Activated CD8-positive, alpha-beta T cell treated with anti-CD3 and anti-CD28 coated beads for 36 hours (primary cell): ENCODE measurements at places on chromosomes 3 and 15. TPM values are rescaled to one million over a fixed set of nuclear protein-coding genes. Genes with fewer than 3 reads are reported as not detected.

Gene MRPL46
- total RNA-seq = 35.0 TPM

Gene MUC4
- 0.31 TPM for total RNA-seq

Gene SCN11A
- total RNA-seq = not detected

Gene CEMIP
- total RNA-seq = not detected

Gene ARGFX
- not detected for total RNA-seq

Gene LRRIQ4
- total RNA-seq = not detected

Gene SSUH2
- 0.11 TPM for total RNA-seq

Gene CFAP20DC
- total RNA-seq = 1.4 TPM

Gene CCR8
- 0.56 TPM for total RNA-seq

Gene CAV3
- total RNA-seq = not detected

Gene ARF4
- total RNA-seq = 52.0 TPM

Gene NRG4
- not detected for total RNA-seq

DNA sequence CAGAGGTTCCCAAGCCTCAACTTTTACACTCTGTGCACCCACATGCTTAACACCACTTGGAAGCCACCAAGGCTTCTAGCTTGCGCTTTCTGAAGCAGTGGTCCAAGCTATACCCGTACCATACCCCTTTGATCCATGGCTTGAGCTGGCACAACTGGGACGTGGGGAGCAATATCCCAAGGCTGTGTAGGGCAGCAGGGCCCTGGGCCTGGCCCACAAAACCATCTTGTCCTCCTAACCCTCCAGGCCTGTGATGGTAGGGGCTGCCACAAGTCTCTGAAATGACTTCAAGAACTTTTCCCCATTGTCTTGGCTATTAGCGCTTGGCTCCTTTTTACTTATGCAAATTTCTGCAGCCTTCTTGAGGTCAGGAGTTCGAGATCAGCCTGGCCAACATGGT is 16.0 kb upstream of the PSMA4 start:
- H3K27me3 ChIP-seq = no peaks in the 10 kb centered on the region
- H3K4me1 ChIP-seq = no peaks in the 10 kb centered on the region
- H3K27ac ChIP-seq = no peak overlapping the region
- DNase-seq = no peak
- no peak overlapping the region for H3K4me3 ChIP-seq

DNA sequence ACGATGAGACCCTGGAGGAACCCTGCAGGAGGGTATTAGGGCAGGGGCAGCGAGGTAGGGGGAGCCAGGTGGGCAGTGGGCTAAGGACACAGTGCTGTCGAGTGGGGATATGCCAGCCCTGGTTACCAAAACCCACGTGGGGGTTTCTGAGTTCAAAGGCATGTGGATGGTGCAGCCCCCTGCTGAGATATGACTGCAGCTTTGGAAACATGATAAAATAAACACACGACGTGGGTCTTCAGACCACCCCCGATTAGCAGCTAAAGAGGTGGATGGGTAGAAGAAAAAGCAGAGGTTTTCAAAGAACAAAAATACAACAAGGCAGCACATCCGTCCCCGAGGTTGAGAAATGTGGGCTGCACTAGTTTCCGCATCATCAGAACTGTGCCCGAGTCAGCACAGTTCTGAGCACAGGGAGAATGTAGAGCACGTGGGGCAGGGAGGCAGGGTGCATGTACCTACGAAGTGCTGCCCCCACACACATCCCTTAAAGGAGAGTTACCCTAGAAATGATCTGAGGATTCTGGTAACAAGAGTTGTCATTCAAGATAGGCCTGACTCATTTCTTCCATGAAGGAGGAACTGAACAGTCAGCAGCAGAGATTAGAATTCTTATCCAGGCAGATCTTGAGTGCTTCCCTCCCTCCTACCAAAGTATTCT is 121.3 kb downstream of the RPLP1 start:
- DNase-seq = peak; percentile 85
- H3K36me3 ChIP-seq = no peaks in the 10 kb centered on the region
- H3K4me1 ChIP-seq = peaks cover 32% of the 10 kb centered on the region
- H3K27me3 ChIP-seq = no peaks in the 10 kb centered on the region
- H3K4me3 ChIP-seq = no peak overlapping the region
- H3K27ac ChIP-seq = peak overlapping the region; percentile 50

DNA sequence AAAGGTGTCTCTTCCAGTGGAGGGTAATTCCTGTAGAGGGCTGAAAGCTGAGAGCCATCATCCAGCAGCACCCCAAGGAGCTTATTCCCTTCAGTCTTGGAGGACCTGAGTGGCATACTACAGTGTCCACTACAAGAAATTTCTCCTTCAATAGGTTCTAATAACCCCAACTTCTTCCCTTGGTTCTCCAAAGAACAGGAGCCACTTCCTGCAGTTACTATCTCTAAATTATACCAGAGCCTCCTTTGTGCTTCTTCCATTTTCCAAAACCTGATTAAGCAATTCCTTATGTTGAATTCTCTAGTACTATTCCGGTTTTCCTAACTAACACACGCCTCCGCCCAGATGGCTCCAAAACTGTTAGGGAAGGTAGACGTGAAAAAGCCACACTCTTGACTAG is 50.4 kb downstream of the DCLK3 start:
- H3K27me3 ChIP-seq = no peaks in the 10 kb centered on the region
- H3K4me3 ChIP-seq = no peak overlapping the region
- H3K4me1 ChIP-seq = no peaks in the 10 kb centered on the region
- no peaks in the 10 kb centered on the region for H3K36me3 ChIP-seq
- H3K27ac ChIP-seq = no peak overlapping the region

GRCh38 chr3:32262201-32262600 is 23.7 kb downstream of the CMTM8 start:
- H3K36me3 ChIP-seq = no peaks in the 10 kb centered on the region
- H3K27me3 ChIP-seq = peaks cover 1% of the 10 kb centered on the region
- no peak overlapping the region for H3K4me3 ChIP-seq
- H3K4me1 ChIP-seq = peaks cover 5% of the 10 kb centered on the region

- peaks cover 39% of the 10 kb centered on the region for H3K27me3 ChIP-seq
- no peak overlapping the region for H3K27ac ChIP-seq
- H3K4me1 ChIP-seq = peaks cover 43% of the 10 kb centered on the region
- DNase-seq = no peak
Observed at GRCh38 chr15:70475921-70476320, 287.4 kb downstream of the UACA start.

GRCh38 chr3:8657804-8658305 is 13.3 kb upstream of the SSUH2 start:
- no peak overlapping the region for H3K4me3 ChIP-seq
- no peak overlapping the region for H3K27ac ChIP-seq
- H3K36me3 ChIP-seq = no peaks in the 10 kb centered on the region
- DNase-seq = no peak

DNA sequence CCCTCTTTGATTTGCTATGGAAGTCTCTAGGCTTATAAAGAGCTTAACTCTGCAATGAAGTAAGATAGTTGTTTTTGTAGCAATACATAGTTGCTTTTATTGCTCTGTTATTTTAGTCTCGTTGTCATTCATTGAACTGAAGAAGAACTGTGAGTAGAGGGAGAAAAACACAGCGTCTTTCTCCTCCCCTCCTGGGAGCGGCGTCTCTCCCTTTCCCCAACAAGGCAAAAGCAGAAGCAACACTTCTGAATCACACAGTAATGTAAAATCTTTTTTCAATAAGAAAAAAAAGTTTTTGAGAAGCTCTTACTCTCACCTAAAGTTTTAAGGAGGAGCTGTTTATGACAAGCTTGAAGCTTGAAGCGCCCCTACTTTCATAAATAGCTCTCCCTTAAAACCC is 119.3 kb upstream of the SLC7A14 start:
- H3K4me3 ChIP-seq = no peak overlapping the region
- peaks cover 8% of the 10 kb centered on the region for H3K27me3 ChIP-seq
- H3K27ac ChIP-seq = no peak overlapping the region
- no peaks in the 10 kb centered on the region for H3K36me3 ChIP-seq
- no peaks in the 10 kb centered on the region for H3K4me1 ChIP-seq

DNA sequence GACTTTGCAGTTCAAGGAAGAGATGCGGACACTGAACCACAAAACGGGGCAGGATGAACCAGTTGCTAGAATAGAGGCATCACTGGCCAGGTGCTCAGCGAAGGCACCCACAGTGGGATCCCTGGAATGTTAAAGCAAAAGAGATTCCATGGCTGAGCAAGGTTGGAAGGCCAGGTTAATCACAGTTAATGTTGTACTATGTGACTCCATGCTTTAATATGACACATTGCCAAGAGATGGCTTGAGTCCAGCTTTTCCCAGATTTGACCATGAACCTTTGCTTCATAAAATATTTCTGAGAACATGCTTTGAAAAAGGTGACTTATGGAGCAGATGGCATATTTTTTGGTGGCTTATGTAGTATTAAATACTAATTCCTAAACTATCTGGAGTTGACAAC is 76.2 kb upstream of the CMTM7 start:
- no peak overlapping the region for H3K4me3 ChIP-seq
- no peak overlapping the region for H3K27ac ChIP-seq
- H3K36me3 ChIP-seq = no peaks in the 10 kb centered on the region
- H3K4me1 ChIP-seq = peaks cover 23% of the 10 kb centered on the region
- DNase-seq = no peak

- H3K4me1 ChIP-seq = no peaks in the 10 kb centered on the region
- no peak for DNase-seq
- H3K4me3 ChIP-seq = no peak overlapping the region
- H3K36me3 ChIP-seq = no peaks in the 10 kb centered on the region
- no peak overlapping the region for H3K27ac ChIP-seq
Observed at GRCh38 chr15:22960556-22960955, 19.6 kb downstream of the CYFIP1 start.

DNA sequence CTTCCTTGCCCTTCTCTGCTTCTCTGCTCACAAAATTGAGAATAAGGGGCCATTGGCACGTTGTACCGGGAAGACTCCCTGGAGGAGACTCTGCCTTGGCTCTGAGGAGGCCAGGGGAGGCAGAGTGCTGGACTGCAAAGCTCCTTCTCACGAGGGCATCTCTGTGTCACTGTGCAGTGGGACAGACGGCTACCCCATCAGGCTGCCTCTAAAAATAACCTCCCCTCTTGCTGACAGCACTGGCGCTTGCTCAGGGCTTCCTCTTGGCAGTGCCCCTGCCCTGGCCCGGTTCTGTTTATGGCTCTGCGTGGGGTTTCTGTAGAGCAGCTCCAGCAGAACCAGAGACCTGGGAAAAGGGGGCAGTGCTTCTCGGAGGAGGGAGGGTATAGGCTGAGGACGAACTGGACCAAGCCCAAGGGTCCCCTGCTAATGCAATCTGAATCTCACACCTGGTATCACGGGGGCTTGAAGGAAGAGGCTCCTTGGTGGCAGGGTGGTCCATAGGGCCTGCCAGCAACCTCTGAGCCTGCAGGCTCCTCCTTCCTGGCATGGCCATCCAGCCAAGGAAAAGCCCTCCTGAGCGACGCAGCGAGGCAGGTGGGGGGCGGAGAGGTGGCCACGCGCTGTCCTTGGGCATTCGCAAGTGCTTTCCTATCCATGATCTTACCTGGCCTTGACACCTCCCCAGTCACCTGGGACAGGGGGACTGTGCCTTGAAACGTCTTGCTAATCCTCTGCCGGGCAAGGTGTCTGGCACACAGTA is 63.3 kb upstream of the TLE3 start:
- no peaks in the 10 kb centered on the region for H3K27me3 ChIP-seq
- no peaks in the 10 kb centered on the region for H3K4me1 ChIP-seq
- no peak overlapping the region for H3K27ac ChIP-seq
- H3K4me3 ChIP-seq = no peak overlapping the region
- H3K36me3 ChIP-seq = no peaks in the 10 kb centered on the region

- H3K4me1 ChIP-seq = no peaks in the 10 kb centered on the region
- no peak overlapping the region for H3K27ac ChIP-seq
- H3K36me3 ChIP-seq = peaks cover 9% of the 10 kb centered on the region
- H3K4me3 ChIP-seq = no peak overlapping the region
- DNase-seq = no peak
Observed at GRCh38 chr15:42344763-42345162, 14.5 kb upstream of the CAPN3 start.

GRCh38 chr3:15299036-15299435 is 33.4 kb downstream of the SH3BP5 start:
- no peaks in the 10 kb centered on the region for H3K27me3 ChIP-seq
- H3K27ac ChIP-seq = no peak overlapping the region
- peaks cover 3% of the 10 kb centered on the region for H3K36me3 ChIP-seq
- peaks cover 28% of the 10 kb centered on the region for H3K4me1 ChIP-seq

DNA sequence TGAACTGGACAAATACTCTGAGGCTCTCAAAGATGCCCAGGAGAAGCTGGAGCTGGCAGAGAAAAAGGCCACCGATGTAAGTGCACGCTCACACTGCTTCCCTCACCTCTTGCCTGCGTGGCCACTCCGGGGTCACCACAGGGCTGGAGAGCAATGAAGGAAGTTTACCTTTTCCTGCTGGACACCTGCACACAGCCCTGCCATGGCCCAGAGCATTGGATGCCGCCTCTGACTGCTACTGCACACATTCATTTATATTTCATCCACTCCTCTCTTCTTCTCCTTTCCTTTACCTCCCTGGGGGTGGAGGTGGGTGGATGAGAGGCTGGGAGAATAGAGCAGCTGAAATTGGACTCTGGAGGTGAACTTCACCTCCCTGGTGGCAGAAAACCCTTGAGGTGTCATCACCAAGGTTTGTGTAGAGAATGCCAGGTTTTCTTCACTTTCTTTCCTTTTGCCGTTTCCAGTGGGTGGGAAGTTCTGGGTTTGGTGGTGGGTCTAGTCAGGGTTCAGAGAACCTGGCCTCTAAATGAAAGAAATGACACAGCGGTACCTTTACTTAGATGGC is 1.6 kb downstream of the TPM1 start:
- no peak for DNase-seq
- H3K27ac ChIP-seq = no peak overlapping the region
- H3K4me3 ChIP-seq = no peak overlapping the region
- peaks cover 6% of the 10 kb centered on the region for H3K4me1 ChIP-seq

DNA sequence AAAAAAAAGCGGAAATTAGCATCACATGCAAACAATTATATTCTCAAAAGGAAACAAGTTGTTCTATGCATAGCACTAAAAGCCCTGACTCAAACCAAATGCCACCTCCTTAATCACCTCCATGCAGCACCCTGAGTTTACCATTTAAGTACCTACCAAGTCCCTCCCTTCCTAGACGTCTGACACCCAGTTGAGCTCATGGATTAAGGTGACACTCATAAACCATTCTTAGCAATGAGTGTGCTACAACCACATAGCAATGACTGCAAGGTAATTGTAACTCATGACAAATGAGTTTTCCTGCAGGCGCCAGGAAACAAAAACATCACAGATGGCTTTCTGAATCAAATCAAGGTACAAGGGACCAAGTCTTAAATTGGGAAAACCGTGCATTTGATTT is 32.0 kb downstream of the WWTR1 start:
- H3K4me1 ChIP-seq = peaks cover 2% of the 10 kb centered on the region
- DNase-seq = no peak
- no peak overlapping the region for H3K27ac ChIP-seq

GRCh38 chr3:180804916-180805315 is 107.6 kb upstream of the FXR1 start:
- H3K27ac ChIP-seq = no peak overlapping the region
- no peak overlapping the region for H3K4me3 ChIP-seq
- no peak for DNase-seq
- no peaks in the 10 kb centered on the region for H3K4me1 ChIP-seq

GRCh38 chr3:52817221-52817620 is 13.3 kb downstream of the ITIH4 start:
- DNase-seq = no peak
- H3K27me3 ChIP-seq = no peaks in the 10 kb centered on the region
- no peak overlapping the region for H3K4me3 ChIP-seq
- no peak overlapping the region for H3K27ac ChIP-seq
